ENCODE measurements at places on chromosomes 2 and 18.
A peak's percentile ranks its signal among the peaks of the same experiment; 100 is the strongest.

DNA sequence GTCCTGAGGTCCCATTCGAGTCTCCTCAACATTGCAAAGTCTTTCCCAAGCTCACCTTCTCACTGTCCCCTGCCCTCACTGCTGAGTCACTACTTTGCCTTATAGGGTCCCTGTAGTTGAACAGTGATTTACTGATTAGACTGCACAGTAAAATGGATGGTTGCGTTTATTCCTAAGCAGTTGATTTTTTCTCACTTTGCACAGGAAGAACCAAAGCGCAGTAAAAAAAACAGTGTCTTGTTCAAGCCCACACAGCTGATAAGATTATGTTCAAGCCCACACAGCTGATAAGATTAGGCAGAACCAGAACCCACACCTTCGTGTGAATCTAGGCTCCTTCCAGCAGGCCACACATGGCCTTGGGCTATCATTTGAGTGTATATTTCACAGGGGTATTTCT lies 215.3 kb upstream of the COPS8 start:
- no peak for DNase-seq

DNA sequence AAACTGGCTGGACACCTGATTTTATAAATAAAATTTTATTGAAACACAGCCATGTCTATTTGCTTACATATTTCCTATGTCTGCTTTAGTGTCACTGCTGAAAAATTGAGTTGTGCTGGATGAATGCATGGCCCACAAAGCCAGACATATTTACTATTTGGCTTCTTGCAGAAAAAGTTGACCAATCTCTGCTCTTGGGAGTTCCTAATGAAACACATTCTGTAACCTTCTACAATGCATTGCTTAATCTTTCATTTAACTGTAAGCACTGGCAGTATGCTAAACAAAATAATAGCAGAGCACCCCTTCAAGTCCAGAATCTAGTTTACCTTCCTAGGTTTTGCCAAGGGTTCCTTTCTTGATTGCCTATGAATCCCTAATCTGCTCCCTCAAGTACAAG lies 17.7 kb upstream of the SERPINB7 start:
- DNase-seq: no peak

- DNase-seq: no peak
These were observed 6.2 kb upstream of the ZNF236 start for GRCh38 chr18:76816127-76816526.

GRCh38 chr2:153005071-153005730 lies 286.8 kb downstream of the ARL6IP6 start:
- no peak for DNase-seq

DNA sequence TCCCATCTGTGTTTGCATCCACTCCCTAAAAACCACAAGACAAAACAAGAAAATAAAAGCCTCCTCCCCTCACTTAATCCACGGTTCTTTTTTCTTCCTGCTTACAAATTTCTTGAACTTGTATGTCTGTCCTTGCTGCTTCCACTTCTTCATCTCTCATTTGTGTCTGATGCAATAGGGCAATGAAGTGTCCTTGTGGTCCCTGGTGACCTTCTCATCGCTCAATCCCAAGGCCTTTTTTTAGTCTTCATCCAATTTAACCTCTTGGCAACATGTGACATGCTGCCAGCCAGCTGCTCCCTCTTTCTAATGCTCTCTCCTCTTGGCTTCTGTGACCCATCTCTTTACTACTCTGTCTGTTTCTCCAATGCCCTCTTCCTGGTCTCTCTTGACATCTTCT lies 87.6 kb downstream of the SEMA4F start:
- no peak for DNase-seq

- no peak for DNase-seq
These were observed 26.1 kb downstream of the CDC42EP3 start for GRCh38 chr2:37645362-37645761.

GRCh38 chr2:43128559-43128955 lies 97.8 kb downstream of the ZFP36L2 start:
- no peak for DNase-seq

DNA sequence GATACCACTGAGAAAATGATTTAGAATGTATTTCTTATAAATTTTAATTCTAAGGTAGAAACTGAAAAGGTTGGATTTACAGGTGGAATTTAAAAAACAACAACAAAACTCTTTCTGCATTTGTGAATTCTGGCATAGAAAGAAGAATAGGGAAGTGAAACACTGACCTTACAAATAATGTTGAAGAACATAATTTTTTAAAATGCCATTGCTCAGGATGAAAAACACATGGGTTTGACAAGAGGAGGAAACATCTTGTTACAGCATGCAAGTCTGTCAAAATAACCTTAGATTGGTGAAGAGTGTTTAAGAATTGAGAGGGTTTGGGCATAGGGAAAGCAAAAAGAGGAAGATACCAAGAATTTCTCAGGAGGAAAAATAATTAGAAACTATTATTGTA lies 184.3 kb downstream of the UBE2E3 start:
- DNase-seq: no peak

GRCh38 chr2:60480089-60480773 lies 73.2 kb downstream of the BCL11A start:
- DNase-seq: no peak

- no peak for DNase-seq
These were observed 444.0 kb upstream of the LRRTM1 start for GRCh38 chr2:80748592-80748991.

GRCh38 chr2:52539026-52539970 lies 1228.3 kb upstream of the CHAC2 start:
- no peak for DNase-seq

- no peak for DNase-seq
These were observed 730.4 kb downstream of the METTL4 start for GRCh38 chr18:1840878-1841277.

DNA sequence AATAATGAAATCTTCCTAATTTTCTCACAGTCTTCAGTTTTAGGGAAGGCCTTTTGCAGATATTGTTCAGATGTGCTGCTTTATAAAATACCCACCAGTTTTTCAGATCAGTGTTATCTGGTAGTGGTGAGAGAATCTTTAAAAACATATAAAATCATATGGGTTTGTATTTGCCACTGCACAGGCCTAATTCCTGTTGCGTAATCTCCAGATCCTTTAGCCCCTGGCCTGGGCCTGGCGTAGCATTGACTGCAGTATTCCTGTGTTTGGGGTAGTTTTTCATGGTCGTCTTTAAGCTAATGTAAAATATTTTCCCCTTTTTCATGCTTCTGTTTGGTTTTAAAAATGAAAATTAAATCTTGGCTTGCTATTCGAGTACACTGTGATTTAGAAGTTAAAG lies 43.2 kb downstream of the TSHZ1 start:
- DNase-seq: no peak

DNA sequence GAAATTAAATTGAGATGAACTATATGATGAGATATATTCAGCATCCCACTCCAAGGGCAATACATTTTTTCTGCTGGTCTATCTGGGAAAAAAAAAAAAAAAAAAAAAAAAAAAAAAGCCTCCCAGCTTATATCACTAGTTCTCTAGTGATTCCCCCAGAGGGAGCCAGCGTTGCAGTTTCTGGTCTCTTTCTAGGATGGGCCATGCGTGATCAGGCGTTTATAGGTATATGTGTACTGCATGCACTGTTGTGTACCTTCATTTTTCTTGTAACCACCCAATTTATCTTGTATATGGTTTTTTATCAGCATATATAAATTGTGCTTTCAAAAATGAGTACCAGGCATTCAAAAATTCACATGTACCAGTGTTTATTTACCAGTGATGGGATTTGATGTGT lies 35.1 kb downstream of the DCDC2C start:
- DNase-seq: peak; percentile 73

DNA sequence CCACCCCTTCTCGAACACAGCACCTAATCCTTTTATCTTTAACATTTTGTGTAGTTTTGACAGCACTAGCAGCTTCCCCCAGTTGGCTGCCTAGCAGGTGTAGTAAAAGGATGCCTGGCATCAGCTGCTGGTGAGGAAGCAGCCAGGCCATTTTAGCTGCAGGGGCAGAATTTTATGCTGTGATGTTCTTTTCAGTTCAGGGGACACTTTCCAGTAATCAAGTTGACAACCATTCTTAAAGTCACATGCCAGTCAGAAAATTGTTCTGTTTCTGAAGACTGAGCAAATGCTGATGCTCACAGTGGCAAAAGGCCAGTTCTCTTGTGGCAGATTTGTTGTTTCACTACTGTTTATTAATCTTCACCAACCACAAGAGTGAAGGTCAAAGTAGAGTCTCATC lies 570.8 kb downstream of the CCDC85A start:
- DNase-seq: no peak

- peak; percentile 52 for DNase-seq
These were observed 150.6 kb downstream of the AGPS start for GRCh38 chr2:177543007-177543760.

GRCh38 chr18:13574761-13575160 lies 151.6 kb downstream of the FAM210A start:
- DNase-seq: no peak

GRCh38 chr2:49914281-49914680 lies 760.0 kb upstream of the FSHR start:
- no peak for DNase-seq

GRCh38 chr2:189751080-189751658 lies 11.4 kb downstream of the OSGEPL1 start:
- DNase-seq: peak; percentile 32

- no peak for DNase-seq
These were observed 618.9 kb upstream of the SLC39A10 start for GRCh38 chr2:195038153-195038552.

- DNase-seq: no peak
These were observed 113.0 kb upstream of the NEDD4L start for GRCh38 chr18:57931038-57931437.

- DNase-seq: peak; percentile 35
These were observed 98.6 kb downstream of the IRS1 start for GRCh38 chr2:226701052-226701451.

DNA sequence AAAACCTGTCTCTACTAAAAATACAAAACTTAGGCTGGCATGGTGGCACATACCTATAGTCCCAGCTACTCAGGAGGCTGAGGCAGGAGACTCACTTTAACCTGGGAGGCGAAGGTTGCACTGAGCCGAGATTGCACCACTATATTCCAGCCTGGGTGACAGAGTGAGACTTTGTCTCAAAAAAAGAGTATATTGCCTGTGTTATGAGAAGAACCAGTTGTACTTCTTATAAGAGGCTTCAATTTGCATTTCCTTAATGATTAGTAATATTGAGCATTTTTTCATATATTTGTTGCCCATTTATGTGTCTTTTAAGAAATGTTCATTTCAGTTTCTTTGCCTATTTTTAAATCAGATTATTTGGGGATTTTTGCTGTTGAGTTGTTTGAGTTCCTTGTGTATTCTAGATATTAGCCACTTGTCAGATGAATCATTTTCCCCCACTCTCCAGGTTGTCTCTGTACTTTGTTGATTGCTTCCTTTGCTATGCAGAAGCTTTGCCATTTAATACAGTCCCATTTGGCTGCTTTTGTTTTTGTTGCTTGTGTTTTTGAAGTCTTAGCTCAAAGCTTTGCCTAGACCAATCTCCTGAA lies 75.8 kb upstream of the LRPPRC start:
- no peak for DNase-seq

DNA sequence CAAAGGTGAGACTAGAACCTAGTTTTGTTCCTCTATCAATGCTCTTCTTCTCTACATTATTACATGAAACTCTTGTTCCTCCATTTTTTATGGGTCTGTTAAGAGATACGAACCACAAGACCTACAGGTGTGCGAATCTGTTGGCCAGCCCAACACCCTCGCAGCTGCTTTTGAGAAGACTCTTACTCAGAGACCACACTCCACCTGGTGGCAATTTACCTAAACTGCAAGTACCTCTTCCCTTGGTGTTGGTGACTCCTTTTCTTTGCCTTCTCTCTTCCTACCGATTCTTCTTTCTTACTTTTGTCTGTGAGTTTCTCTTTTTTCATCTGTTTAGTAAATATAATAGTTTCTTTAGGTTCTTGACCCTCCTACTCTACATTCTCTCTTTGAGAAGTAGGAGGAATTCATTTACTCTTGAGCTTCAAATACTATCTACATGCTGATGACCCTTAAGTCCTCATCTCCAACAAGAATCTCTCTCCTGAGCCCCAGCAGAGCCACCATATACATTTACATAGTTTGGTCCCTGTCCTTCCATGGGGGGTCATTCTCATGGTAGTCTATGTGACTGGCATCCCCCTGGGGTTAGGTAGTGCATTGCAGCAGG lies 81.8 kb upstream of the GAREM1 start:
- peak; percentile 4 for DNase-seq

DNA sequence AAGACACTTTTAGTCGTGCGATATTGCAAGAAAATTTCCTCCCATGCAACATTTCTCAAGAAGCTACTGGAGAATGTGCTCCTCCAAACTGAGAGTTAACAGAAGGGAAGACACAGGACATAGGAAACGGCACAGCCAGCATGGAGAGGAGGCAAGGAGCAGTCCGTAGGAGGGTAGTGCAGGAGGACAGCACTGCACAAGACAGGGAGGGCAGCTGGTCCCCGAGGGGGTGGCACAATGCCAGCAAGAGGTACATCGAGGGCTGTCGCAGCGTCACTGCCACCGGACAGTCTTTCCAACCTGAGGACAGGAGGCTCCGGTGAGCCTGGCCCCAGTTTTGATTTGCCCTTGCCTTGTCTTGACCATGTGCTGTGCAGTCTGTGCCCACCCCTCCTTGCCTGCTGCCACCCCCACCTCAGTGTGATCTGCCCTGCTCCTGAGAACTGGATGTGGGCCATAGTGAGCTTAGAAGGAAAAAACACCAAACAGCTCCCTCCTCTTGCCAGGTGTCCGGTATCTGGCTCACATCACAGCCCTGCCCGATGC lies 81.6 kb upstream of the LAPTM4A start:
- no peak for DNase-seq

- peak; percentile 66 for DNase-seq
These were observed 6.5 kb upstream of the WNT6 start for GRCh38 chr2:218852911-218853667.

DNA sequence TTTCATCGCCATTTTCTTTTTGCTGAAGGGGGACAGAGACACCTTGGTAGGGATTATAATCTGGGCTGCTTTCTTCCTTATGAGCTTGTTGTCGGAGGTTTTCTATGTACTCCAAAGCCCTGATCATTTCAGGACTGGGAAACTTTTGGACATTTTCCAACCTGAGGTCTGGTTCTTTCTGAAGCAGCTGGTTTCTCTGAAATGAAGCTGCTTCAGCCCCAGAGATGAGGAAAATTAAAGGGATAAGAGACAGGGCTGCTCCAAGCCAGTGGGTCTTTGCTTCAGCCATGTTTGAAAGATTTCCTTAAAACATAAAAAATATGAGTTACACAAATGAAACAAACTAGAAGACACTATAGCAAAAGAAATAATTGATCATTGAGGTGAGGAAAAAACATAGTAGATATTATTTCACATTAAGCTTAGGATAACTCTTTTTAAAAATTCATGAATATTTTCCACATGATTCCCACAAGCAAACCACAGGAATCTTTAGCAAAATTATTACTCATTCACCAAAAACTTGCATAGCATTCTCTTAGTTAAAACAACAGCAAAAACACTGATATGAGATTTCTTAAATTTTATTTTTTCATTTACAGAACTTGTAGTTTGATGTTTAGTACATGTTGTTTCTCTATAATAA lies 3.0 kb downstream of the SCG2 start:
- peak; percentile 33 for DNase-seq

Measured in NCI-H1694 treated with DMSO at 0.1 percent for 48 hours (cell line).